Neuronal stem cell (in vitro differentiated cells): ENCODE measurements at places on chromosomes 12 and 14.

DNA sequence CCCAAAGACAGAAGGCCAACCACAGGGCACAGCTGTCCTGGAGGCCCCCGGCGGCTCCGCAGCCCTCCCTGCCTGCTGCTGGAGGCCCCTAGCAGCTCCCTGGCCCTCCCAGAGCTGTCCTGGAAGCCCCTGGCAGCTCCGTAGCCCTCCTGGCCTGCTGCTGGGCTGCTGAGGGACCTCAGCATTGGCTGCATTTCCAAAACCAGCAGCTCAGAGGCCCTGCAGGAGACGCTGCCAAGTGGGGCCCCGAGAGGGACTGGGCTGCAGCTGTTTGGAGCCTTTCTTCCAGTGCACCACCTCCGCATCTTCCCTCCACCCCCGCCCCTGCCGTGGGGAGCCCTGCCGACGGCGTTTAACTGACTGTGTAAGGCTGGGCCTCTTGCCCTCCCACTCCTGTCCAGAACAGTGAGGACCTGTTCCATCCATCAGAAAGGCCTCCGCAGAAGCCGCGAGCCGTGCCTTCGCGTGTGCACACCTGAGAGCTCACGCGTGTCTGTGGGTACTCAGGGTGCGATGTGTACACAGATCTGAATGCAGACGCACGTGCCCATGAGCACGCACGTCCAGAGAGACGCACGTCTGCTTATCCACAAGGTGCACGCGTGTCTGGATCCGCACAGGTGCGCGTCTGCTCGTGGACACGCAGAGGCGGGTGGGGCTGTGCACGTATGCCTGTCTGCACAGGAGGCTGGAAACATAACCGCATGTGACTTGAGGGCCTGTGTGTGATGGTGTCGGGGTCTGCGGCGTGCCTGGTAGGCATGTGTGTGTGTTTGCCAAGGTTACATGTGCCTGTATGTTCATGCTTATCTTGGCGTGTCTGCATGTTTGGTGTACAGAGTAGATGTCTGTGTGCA is 57.0 kb upstream of the FBRSL1 start:
- no peaks in the 10 kb centered on the region for H3K36me3 ChIP-seq
- peaks cover 48% of the 10 kb centered on the region for H3K4me1 ChIP-seq
- no peak overlapping the region for H3K4me3 ChIP-seq
- no peaks in the 10 kb centered on the region for H3K27me3 ChIP-seq
- DNase-seq = no peak

GRCh38 chr14:23864259-23864658 is 89.3 kb upstream of the DHRS4 start:
- DNase-seq = no peak
- no peaks in the 10 kb centered on the region for H3K36me3 ChIP-seq
- H3K4me1 ChIP-seq = no peaks in the 10 kb centered on the region
- no peak overlapping the region for H3K4me3 ChIP-seq
- H3K27ac ChIP-seq = no peak overlapping the region

DNA sequence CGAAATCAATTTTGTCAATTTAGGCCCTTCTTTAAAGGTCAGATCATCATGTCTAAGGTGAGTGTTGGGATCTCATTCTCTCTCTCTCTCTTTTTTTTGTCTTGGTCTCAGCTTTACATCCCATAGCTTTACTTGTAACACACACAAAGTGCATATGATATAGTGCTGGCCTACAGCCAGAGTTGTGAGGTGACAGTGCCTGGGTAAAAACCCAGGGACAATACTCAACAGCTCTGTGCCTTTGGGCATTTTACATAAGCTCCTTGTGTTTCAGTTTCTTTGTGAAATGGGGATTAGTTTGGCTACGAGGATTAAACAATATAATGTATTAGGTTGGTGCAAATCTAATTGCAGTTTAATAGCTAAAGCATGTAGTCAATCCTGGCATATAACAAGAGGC is 40.2 kb downstream of the GRIP1 start:
- H3K27me3 ChIP-seq = no peaks in the 10 kb centered on the region
- H3K4me3 ChIP-seq = no peak overlapping the region
- DNase-seq = no peak
- H3K4me1 ChIP-seq = peaks cover 3% of the 10 kb centered on the region
- no peaks in the 10 kb centered on the region for H3K36me3 ChIP-seq

- no peaks in the 10 kb centered on the region for H3K27me3 ChIP-seq
- DNase-seq = peak; percentile 64
- no peaks in the 10 kb centered on the region for H3K36me3 ChIP-seq
- no peak overlapping the region for H3K27ac ChIP-seq
- H3K4me3 ChIP-seq = no peak overlapping the region
- no peaks in the 10 kb centered on the region for H3K4me1 ChIP-seq
Observed at GRCh38 chr14:87615822-87616679, 376.9 kb downstream of the GALC start.

DNA sequence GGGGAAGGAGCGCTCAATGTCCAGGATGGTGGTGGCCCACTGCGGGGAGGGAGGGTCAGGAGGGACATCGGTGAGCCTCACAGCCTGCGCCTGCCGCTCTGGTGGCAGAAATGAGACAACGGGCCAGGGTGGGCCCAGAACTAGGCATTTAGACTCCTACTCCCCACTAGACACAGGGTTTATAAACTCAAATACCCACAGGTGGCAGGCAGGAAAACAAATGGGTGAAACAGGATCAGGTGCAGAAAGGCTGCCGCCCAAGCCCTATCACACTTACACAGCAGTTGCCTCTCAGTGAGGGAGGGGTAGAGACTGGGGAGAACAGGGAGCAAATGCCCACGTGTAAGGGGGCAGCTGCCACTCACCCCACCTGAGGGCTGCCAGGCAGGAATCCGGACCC is 46.4 kb downstream of the TRPV4 start:
- H3K36me3 ChIP-seq = no peaks in the 10 kb centered on the region
- H3K4me3 ChIP-seq = no peak overlapping the region
- H3K27ac ChIP-seq = no peak overlapping the region
- H3K4me1 ChIP-seq = no peaks in the 10 kb centered on the region
- DNase-seq = no peak

- H3K27me3 ChIP-seq = peaks cover 21% of the 10 kb centered on the region
- no peak for DNase-seq
- H3K4me3 ChIP-seq = no peak overlapping the region
- H3K36me3 ChIP-seq = no peaks in the 10 kb centered on the region
Observed at GRCh38 chr12:53217051-53217930, 10.2 kb upstream of the ITGB7 start.

DNA sequence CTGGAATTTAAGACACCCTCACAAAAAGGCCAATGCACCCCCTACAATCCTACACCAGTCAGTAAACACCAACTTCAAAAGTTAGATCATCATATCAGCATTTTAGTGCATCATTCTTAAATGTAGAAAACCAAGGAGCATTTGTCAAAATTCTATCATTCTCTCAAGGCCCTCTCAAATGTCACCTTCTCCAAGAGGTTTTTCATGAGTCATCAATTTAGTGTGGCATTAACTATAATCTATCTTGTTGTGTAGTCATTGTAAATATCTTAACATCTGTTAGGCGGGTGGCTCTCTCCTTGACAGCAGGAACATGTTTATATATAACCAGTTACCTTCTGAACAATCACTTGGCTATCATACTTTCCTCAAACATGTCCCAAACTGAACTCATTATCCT is 62.1 kb upstream of the G2E3 start:
- no peak for DNase-seq
- no peak overlapping the region for H3K27ac ChIP-seq
- peaks cover 9% of the 10 kb centered on the region for H3K4me1 ChIP-seq
- H3K4me3 ChIP-seq = no peak overlapping the region
- peaks cover 2% of the 10 kb centered on the region for H3K27me3 ChIP-seq

DNA sequence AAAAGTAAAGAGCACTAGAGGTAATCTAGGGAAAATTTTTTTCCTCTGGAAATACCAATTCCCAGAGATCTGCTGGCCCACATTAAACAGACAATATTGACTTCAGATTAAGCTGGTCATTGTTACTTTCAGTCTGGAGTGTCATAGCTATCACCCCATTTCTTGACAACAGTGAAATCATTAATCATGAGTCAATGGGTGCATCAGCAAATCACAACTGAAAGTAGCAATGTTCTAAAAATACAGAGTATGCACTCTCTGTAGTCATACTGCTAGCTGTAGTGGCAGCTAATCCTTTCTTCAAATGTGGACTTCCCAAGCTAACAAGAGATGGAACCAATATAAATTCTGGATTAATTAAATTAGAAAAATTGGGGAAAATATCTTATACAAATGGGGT is 129.9 kb downstream of the CPNE8 start:
- no peak overlapping the region for H3K27ac ChIP-seq
- no peaks in the 10 kb centered on the region for H3K27me3 ChIP-seq
- no peaks in the 10 kb centered on the region for H3K36me3 ChIP-seq
- no peak overlapping the region for H3K4me3 ChIP-seq
- H3K4me1 ChIP-seq = no peaks in the 10 kb centered on the region
- no peak for DNase-seq

- H3K36me3 ChIP-seq = no peaks in the 10 kb centered on the region
- H3K4me3 ChIP-seq = no peak overlapping the region
- no peak for DNase-seq
- no peaks in the 10 kb centered on the region for H3K27me3 ChIP-seq
- peaks cover 17% of the 10 kb centered on the region for H3K4me1 ChIP-seq
Observed at GRCh38 chr12:47744005-47744651, 14.6 kb downstream of the RAPGEF3 start.

GRCh38 chr12:76108356-76108755 is 23.9 kb upstream of the NAP1L1 start:
- DNase-seq = no peak
- H3K4me1 ChIP-seq = no peaks in the 10 kb centered on the region
- no peaks in the 10 kb centered on the region for H3K27me3 ChIP-seq
- no peaks in the 10 kb centered on the region for H3K36me3 ChIP-seq

- H3K4me1 ChIP-seq = no peaks in the 10 kb centered on the region
- no peaks in the 10 kb centered on the region for H3K36me3 ChIP-seq
- no peak overlapping the region for H3K27ac ChIP-seq
- no peaks in the 10 kb centered on the region for H3K27me3 ChIP-seq
Observed at GRCh38 chr12:70379846-70380245, 13.8 kb downstream of the KCNMB4 start.

DNA sequence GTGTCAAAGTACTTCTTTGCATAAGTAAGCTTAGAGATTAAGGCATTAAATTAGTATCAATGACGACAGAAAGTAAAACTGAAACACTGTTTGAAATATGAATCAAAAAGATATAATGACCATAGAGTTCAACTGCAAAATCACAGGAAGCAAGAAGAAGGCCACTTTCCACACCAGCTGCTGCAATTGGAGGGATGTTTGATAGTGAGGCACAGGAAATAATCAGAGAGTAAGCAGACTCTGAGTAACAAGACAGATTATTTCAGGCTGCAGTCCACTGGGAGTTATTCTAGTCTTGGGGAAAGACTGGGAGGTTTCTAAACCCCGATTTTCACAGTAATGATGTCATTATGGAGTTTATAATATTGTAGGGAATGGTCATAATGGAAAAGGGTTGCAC is 12.9 kb downstream of the MDGA2 start:
- no peak overlapping the region for H3K4me3 ChIP-seq
- no peaks in the 10 kb centered on the region for H3K27me3 ChIP-seq
- H3K4me1 ChIP-seq = no peaks in the 10 kb centered on the region
- no peaks in the 10 kb centered on the region for H3K36me3 ChIP-seq

DNA sequence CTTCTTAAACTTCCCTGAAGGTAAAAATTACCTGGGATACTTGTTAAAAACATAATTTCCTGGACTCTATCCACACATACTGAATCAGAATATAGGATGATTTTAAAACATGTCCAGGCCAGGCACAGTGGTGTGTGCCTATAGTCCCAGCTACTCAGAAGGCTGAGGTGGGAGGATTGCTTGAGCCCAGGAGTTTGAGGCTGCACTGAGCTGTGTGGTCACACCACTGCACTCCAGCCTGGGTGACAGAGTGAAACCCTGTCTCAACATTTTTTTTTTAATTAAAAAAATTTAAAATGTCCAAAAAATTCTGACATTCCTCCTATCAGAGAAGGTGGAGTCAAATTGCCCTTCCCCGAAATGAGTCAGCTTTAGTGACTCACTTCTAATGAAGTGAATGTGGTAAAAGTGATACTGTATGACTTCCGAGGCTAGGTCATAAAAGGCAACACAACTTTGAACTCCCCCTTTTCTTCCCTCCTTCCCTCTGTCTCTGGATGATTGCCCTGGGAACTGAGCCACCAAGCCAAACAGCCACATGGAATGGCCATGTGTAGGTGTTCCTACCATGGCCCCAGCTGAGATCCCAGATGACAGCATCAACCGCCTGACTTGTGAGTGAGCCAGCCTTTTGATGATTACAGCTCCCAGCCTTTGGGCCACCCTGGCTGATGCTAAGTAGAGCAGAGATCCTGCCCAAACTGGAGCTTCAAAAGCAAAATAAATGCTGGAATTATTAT is 36.3 kb downstream of the LIMA1 start:
- no peak for DNase-seq
- no peaks in the 10 kb centered on the region for H3K27me3 ChIP-seq
- H3K36me3 ChIP-seq = no peaks in the 10 kb centered on the region
- no peak overlapping the region for H3K4me3 ChIP-seq
- H3K27ac ChIP-seq = no peak overlapping the region
- H3K4me1 ChIP-seq = no peaks in the 10 kb centered on the region

DNA sequence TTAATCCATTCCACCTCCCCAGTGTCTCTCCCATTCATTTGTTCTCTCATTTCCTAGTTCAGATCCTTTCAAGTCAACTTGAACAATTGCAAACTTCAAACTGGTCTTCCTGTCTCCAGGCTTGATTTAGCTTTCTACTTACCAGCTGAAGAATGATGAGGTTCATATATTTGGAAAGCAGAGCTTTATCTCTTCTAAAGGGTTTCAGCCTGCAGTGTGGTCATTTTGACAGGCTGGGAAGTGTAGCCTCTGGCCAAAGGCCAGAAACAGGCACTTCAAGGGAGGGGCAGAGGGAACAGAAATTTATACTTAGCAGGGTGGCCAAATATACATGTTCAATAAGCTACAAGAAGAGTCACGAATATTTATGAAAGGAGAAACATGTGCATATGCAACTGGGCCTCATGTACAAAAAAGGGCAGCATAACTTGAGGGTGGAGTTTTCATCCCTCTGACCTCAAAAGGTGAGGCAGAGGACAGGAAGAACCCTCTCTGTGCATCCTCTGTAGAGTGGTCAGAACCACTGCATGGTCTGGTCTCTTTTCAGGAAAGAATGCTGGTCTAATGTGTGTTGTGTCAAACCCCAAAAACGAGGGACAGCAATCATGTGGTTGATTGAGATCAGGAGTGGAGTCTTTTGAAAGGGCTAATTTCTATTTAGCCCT is 34.0 kb upstream of the HECTD1 start:
- DNase-seq = no peak
- H3K36me3 ChIP-seq = no peaks in the 10 kb centered on the region
- no peaks in the 10 kb centered on the region for H3K4me1 ChIP-seq
- H3K27me3 ChIP-seq = no peaks in the 10 kb centered on the region

- DNase-seq = no peak
- peaks cover 9% of the 10 kb centered on the region for H3K4me1 ChIP-seq
- no peak overlapping the region for H3K27ac ChIP-seq
- no peaks in the 10 kb centered on the region for H3K27me3 ChIP-seq
Observed at GRCh38 chr12:122089077-122089476, 10.5 kb downstream of the MLXIP start.

GRCh38 chr14:93346926-93347721 is at the start of gene COX8C:
Gene COX8C, plus strand, starts transcription at chr14:93347182. Its CDS starts 87 bp downstream, at chr14:93347269.
- H3K36me3 ChIP-seq = no peaks in the 10 kb centered on the region
- H3K4me3 ChIP-seq = no peak within 1 kb of the TSS
- H3K27ac ChIP-seq = no peak within 1 kb of the TSS
- H3K27me3 ChIP-seq = no peaks in the 10 kb centered on the region
- DNase-seq = no peak

- DNase-seq = no peak
- H3K4me3 ChIP-seq = no peak overlapping the region
- no peak overlapping the region for H3K27ac ChIP-seq
- H3K36me3 ChIP-seq = no peaks in the 10 kb centered on the region
- no peaks in the 10 kb centered on the region for H3K27me3 ChIP-seq
Observed at GRCh38 chr12:33575346-33575745, 135.7 kb upstream of the SYT10 start.

GRCh38 chr14:24903337-24903736 is 146.6 kb downstream of the STXBP6 start:
- H3K27ac ChIP-seq = no peak overlapping the region
- H3K36me3 ChIP-seq = no peaks in the 10 kb centered on the region
- DNase-seq = no peak
- no peaks in the 10 kb centered on the region for H3K4me1 ChIP-seq
- no peak overlapping the region for H3K4me3 ChIP-seq
